ENCODE measurements at places on chromosomes 3 and 15. TPM values are rescaled to one million over a fixed set of nuclear protein-coding genes. Genes with fewer than 3 reads are reported as not detected.

DNA sequence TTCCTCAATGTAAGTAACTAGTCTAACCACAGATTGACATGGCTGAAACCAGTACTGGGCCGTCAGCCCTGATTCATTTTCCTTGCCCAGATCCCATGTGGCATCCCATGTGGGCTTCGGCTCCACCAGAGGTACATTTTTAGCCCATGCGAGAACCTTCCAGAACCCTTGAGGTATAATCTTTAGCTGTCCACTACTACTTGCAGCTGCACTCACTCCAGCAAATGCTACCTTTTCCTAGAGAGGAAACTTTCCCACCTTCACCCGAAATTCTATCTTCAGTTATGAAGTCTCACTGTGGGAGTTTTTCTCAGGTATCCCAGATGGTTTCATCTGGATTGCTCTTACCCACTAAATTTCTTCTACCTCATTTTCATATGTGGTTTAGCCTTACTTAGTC is 907.2 kb downstream of the ROBO1 start:
- H3K4me1 ChIP-seq = peaks cover 13% of the 10 kb centered on the region
- no peak overlapping the region for H3K27ac ChIP-seq
- H3K27me3 ChIP-seq = no peaks in the 10 kb centered on the region
- DNase-seq = no peak

- H3K27me3 ChIP-seq = no peaks in the 10 kb centered on the region
- H3K4me3 ChIP-seq = no peak overlapping the region
- H3K4me1 ChIP-seq = peaks cover 29% of the 10 kb centered on the region
- no peaks in the 10 kb centered on the region for H3K36me3 ChIP-seq
- no peak overlapping the region for H3K27ac ChIP-seq
- no peak for DNase-seq
These were observed 162.8 kb downstream of the PTPRG start for GRCh38 chr3:61724183-61724582.

The VEPH1 gene
- not detected for total RNA-seq

- no peaks in the 10 kb centered on the region for H3K27me3 ChIP-seq
- DNase-seq = no peak
- no peaks in the 10 kb centered on the region for H3K4me1 ChIP-seq
- no peaks in the 10 kb centered on the region for H3K36me3 ChIP-seq
- no peak overlapping the region for H3K27ac ChIP-seq
These were observed 298.3 kb downstream of the LRRC3B start for GRCh38 chr3:26920646-26921478.

GRCh38 chr3:142802891-142803290 is 79.1 kb downstream of the TRPC1 start:
- H3K27ac ChIP-seq = no peak overlapping the region
- H3K36me3 ChIP-seq = peaks cover 8% of the 10 kb centered on the region
- H3K4me3 ChIP-seq = no peak overlapping the region
- no peaks in the 10 kb centered on the region for H3K27me3 ChIP-seq

DNA sequence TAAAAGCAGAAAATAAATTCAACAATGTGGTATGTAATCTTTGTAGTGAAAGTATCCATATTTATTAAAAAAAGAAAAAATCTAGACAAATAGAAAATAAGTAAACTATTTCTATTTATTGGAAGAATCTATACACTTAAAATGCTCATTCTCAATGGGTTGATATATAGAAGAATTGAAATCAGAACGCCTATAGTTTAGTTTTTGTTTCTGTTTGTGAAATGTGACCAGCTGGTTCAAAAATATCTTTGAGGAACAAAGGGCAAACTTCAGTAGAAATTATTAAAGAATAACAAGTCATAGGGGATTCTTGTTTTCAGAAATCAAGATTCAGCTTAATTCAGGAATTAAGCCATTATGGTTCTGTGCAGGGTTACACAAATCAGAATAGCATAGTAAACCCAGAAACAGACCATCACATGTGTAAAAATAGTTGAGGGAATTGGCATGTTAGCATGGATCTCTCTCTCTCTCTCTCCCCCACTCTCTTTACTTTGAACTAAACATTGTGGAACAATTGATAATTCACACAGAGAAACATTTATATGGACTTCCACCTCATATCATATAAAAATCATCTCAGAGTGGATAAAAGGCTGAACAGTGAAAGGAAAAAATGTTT is 134.0 kb downstream of the CHL1 start:
- no peak overlapping the region for H3K27ac ChIP-seq
- no peak overlapping the region for H3K4me3 ChIP-seq
- no peaks in the 10 kb centered on the region for H3K4me1 ChIP-seq
- no peaks in the 10 kb centered on the region for H3K36me3 ChIP-seq

DNA sequence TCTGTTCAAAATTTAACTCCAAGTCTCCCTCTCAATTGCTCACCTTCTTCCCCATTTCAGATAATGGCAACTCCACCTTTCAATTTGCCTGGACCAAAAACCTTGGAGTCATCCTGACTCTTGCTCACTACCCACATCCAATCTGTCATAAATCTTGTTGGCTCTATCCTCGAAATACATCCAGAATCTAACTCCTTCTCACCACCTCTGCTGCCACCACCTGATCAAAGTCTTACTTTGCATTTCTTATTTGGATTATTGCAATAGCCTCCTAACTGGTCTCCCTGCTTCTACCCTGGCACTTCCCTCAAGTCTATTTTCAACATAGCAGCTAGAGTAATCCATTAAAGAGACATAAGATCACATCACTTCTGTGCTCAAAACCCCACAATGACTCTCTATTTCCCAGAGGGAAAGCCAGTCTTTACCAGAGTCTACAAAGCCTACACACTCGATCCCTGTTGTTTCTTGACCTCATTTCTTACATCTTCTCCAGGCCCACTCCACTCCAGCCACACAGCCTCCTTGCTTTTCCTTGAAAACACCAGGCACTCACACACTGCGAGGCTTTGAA is 86.6 kb downstream of the GPR156 start:
- no peak for DNase-seq
- no peak overlapping the region for H3K27ac ChIP-seq
- no peak overlapping the region for H3K4me3 ChIP-seq
- H3K4me1 ChIP-seq = peaks cover 12% of the 10 kb centered on the region

DNA sequence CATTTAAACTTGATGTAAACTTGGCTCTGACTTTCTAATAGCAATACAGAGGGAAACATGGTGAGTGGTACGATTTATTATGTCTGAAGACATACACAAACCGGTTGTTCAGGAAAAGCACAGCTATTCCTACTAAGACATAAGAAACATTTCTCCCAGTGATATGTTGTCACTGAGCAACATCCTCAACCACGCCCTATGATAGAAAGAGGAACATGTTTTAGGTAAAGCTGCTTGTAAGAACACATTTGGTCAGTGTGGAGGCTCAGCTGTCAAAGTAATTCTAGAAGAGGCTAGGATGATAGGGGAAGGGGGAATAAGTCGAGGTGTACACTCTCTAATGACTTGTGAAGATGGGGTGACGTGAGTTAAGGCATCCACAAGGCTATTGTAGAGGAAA is 42.7 kb upstream of the B3GNT5 start:
- H3K4me3 ChIP-seq = no peak overlapping the region
- H3K27me3 ChIP-seq = no peaks in the 10 kb centered on the region
- no peak overlapping the region for H3K27ac ChIP-seq
- DNase-seq = no peak
- H3K4me1 ChIP-seq = no peaks in the 10 kb centered on the region

The TRIM71 gene
- total RNA-seq = not detected

The ZNF860 gene
- total RNA-seq = 0.71 TPM

The TNFSF10 gene
- 13.8 TPM for total RNA-seq

GRCh38 chr3:128359060-128359664 is 107.5 kb downstream of the DNAJB8 start:
- DNase-seq = no peak
- no peak overlapping the region for H3K4me3 ChIP-seq
- peaks cover 6% of the 10 kb centered on the region for H3K4me1 ChIP-seq
- H3K27ac ChIP-seq = no peak overlapping the region

GRCh38 chr15:55124616-55125015 is 72.1 kb downstream of the RSL24D1 start:
- H3K27ac ChIP-seq = no peak overlapping the region
- H3K36me3 ChIP-seq = no peaks in the 10 kb centered on the region
- H3K4me3 ChIP-seq = no peak overlapping the region
- H3K27me3 ChIP-seq = no peaks in the 10 kb centered on the region

The FANCD2OS gene
- not detected for total RNA-seq

DNA sequence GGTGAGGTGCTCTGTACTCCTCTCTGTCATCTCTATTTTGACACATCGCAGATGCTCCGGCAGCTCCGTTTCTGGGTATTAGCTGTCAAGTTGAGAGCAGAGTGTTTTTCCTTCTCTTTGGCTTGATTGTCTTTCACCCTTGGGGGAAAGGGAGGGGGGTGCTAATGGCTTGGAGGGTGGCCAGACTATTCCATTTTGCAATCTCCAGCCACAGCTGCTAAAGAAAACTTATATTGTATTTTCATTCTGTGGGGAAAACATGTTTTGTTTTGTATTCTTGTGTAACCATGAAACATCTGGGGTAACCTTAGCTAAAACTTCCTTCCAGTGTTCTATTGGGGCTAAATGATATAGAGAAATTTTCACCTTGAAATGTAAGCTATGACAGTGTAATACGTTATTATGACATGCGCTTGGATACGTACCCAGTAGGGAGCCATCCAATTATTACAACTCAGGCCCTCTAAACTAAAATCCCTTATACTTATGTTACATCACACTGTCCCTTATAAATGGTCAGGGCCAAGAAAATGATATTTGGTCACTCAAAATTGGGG is 14.0 kb upstream of the LARP6 start:
- peaks cover 4% of the 10 kb centered on the region for H3K4me1 ChIP-seq
- no peaks in the 10 kb centered on the region for H3K27me3 ChIP-seq
- no peak overlapping the region for H3K27ac ChIP-seq
- H3K4me3 ChIP-seq = no peak overlapping the region
- no peaks in the 10 kb centered on the region for H3K36me3 ChIP-seq
- DNase-seq = no peak

The PCLAF gene
- total RNA-seq = not detected

- no peak overlapping the region for H3K27ac ChIP-seq
- no peaks in the 10 kb centered on the region for H3K27me3 ChIP-seq
- H3K4me3 ChIP-seq = no peak overlapping the region
- no peak for DNase-seq
- H3K36me3 ChIP-seq = no peaks in the 10 kb centered on the region
These were observed 40.4 kb upstream of the LIMD1 start for GRCh38 chr3:45554006-45554666.

DNA sequence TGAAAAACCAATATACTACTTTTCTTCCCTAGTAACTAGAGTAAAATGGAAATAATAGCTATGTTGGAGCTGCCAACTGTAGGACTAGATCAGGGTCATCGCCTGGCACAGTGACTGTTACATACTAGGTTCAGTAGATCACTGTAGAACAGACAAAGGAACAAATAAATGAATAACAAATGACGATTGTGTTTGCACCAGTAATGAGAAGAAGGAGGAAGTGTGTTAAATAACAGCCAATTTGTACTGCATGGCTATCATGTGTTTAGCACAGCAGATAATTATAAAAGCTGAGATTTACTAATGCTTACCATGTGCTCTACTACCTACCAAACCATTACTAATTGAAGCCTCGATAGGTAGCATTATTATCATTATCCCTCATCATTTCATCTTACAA is 85.3 kb upstream of the FXR1 start:
- no peaks in the 10 kb centered on the region for H3K27me3 ChIP-seq
- no peaks in the 10 kb centered on the region for H3K4me1 ChIP-seq
- H3K27ac ChIP-seq = no peak overlapping the region
- no peaks in the 10 kb centered on the region for H3K36me3 ChIP-seq
